ENCODE measurements at places on chromosomes 2 and 18. TPM values are rescaled to one million over a fixed set of nuclear protein-coding genes. Genes with fewer than 3 reads are reported as not detected.

DNA sequence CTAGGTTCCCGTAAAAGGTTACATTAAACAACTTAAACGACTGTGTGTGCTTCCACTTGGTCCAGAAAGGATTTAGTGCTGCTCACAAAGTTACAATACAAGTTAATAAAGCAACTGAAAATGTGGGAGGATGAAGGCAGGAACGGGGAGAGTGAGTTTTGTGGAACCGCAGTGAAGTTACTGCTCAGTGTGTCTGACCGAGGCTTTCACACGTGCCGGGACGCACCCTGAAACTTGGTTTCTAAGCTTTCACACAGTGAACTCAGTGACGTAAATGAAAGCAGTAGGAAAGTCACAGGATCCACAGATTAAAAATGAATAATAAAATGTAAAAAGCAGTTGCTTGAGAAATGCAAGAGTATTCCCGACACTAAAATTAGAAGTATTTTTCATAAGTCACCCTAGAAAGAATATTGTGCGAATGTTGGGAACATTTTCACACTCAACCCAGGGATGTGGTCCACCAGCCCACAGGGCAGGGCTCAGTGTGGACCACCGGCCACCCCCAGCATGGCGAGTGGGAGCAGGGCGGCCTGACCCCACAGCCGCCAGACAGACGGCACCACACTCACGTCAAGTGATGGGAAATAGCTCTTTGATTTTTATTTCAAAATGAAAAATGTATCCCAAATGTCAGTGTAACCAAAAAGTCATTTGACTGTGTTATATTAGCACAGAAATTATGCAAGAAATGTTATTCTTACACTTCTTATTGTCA lies 32.6 kb upstream of the CHMP1B start:
- DNase-seq = no peak

- DNase-seq = no peak
Measured at GRCh38 chr2:121266543-121267106, 18.4 kb downstream of the TFCP2L1 start.

Gene RAMP1
- 10.9 TPM for total RNA-seq

DNA sequence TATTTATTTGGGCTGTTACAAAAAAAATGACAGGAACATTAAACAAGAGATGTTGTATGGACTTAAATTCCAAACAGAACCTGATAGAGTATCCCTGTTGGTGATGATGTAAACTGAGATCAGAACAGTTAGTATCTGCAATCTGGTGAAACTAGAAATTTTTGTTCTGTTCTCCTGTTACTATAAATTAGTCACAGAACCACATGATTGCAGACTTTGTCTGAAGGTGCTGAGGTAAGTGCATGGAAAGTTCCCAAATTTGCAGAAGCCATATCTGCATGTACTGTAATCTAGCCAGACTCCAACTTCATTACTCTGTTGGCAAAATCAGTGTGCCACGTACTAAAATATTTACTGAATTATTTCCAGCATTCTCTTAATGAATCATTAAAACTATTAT lies 516.3 kb upstream of the FSIP2 start:
- no peak for DNase-seq

GRCh38 chr2:12720278-12720620 lies 3.5 kb downstream of the TRIB2 start:
- DNase-seq = no peak

DNA sequence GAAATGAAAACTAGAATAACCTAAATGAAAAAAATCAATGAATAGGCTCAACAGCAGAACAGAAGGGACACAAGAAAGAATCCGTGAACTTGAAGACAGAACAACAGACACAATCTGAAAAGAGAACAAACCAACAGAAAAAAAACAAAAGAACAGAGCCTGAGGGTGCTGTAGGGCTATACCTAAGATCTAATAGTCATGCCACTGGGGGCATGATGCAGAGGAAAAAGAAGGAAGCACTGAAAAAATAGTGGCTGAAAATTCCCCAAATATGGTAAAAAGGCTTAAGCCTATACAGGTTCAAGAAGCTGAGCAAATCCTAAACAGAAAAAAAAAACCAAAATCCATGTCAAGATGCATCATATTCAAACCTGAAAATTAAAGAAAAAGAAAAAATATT lies 50.3 kb downstream of the KANSL3 start:
- no peak for DNase-seq

GRCh38 chr18:69622961-69623360 lies 222.3 kb downstream of the DOK6 start:
- DNase-seq = no peak

Gene CFAP53
- total RNA-seq = 0.27 TPM

Gene COL4A4
- total RNA-seq = 0.44 TPM

Gene CYS1
- total RNA-seq = 5.1 TPM

Gene FER1L5
- total RNA-seq = not detected

DNA sequence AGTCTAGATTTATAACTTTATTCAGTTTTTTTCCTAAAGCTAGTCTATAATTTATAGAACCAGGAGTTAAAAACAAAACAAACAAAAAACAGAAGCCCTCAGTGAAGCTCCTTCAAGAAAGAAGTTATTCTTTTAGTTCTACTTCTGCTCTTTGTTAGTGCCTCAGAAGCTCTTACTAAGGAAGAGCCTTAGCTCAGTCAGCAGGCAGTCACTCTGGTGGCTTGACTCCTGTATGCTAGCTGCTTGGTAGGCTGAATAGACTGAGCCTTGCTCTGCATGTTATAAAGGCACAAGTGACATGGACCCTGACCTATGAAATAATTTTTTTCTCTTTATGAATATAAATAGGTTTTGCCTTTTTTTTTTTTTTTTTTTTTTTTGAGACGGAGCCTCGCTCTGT lies 24.8 kb downstream of the NCOA1 start:
- DNase-seq = no peak

GRCh38 chr2:109635426-109636304 lies 21.5 kb downstream of the SOWAHC start:
- DNase-seq = no peak

Gene AGXT
- 4.1 TPM for total RNA-seq

- DNase-seq = peak; percentile 33
Measured at GRCh38 chr18:61606759-61607158, 273.5 kb downstream of the CDH20 start.

DNA sequence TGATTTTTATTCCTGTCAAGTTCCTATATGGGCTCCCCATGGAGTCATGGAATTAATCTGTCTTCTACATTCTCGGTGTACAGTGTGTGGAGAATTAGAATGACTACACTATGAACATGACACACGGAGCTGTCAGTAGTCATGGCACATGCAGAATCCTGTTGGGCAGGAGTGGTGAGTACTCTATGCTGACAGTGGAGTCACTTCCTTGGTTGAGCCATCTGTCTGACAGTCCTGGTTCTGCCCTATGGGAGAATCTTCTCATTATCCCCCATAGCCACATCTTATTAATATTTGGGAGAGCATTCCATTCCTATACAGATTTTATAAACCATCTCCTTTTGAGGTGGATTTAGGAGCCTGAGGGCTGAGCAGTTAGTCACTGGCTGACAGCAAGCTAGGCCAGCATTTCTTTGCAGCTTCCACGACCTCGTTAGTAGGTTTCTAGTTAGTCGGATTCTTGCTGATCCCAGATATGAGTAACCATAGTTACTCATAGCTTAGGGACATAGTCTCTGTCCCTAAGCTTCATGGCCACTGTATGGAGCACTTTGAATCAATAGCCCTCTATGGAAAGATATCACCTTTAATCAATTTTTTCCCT lies 90.6 kb downstream of the MDH1 start:
- no peak for DNase-seq

Data from mucosa of descending colon (tissue), 3 donors.